NCI-H748 treated with DMSO at 0.1 percent for 48 hours (cell line): ENCODE measurements at places on chromosomes 16 and 17.

DNA sequence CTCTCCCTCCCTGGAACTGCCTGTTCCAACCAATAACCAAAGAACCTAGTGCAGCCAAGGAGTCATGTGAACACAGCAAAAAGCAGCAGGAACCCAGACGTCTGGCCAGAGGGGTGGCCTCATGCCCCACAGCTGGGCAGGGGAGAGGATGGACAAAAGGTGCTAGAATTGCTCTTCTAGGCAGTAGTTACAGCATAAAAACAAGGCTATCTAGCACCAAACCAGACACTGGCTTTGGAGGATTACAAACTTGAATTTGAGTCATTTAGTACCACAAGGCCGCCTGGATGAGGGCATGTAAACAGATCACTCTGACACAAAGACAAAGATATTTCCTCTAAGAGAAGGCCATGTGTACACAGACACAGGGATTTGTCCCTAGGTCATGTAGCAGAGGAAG, 423.3 kb upstream of the MAF start:
- no peak for DNase-seq

DNA sequence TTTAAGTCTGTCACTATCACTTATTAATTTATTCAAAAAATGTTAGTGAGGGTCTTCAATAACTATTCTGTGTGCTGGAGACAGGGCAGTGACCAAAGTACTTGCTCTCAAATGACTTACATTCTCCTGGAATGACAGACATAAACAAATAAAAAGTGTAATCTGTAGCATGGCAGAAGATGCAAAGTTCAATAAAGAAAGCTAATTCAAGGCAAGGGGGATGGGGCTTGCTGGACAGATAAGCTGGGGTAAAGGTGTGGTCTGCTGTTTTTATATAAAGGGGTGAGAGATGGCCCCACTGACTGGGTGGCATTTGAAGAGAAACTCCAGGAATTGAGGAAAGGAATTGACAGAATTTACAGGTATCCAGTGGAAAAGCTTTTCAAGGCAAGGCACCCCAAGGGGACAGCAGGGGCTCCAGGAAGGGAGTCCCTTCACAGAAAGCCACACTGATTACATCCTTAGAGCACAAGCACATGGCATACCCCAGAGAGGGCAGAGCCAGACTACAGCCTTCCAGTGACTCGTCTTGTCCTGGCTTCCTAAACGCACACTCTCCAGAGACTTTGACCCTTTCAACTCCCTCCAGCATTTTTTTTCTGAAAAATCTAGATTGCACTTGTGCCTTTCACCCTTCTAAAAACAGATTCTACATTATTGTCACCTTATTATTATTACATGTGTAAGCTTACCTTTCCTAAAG, 123.7 kb upstream of the HS3ST3A1 start:
- DNase-seq, result no peak

DNA sequence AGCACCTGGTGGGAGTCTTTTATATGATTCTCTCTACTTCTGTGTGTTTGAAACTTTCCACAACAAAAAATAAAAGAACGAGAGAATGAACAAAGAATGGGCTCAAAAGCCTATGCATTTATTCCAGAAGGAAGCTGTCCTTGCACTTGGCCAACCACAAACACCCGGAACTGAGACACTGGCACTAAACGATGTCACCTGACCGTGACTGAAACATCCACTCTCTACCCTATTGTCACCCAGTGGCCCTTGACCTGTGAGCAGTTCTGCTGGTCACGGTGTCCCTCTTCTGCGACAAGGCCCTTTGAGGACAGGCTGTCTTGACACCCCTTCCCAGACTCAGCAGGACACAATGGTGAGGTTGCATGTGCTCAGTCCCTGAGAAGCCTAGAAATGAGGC, 56.6 kb downstream of the TEKT5 start:
- no peak for DNase-seq

- DNase-seq, result no peak
Observed at GRCh38 chr17:4023220-4023619, 59.0 kb upstream of the ATP2A3 start.

GRCh38 chr16:50821586-50821985, 79.7 kb downstream of the CYLD start:
- no peak for DNase-seq

- DNase-seq, result no peak
Observed at GRCh38 chr17:61734466-61734865, 128.9 kb downstream of the BRIP1 start.

GRCh38 chr16:51084074-51084928, 66.8 kb downstream of the SALL1 start:
- DNase-seq, result no peak

- DNase-seq, result no peak
Observed at GRCh38 chr16:53081032-53081424, 26.2 kb downstream of the CHD9 start.
